Caco-2 (cell line): ENCODE measurements at places on chromosomes 7 and 10. TPM values are rescaled to one million over a fixed set of nuclear protein-coding genes. Genes with fewer than 3 reads are reported as not detected.

HILPDA gene
- total RNA-seq = 17.0 and 17.8 TPM in 2 replicates

GNAT3 gene
- total RNA-seq = not detected in 2 replicates

ABCB4 gene
- 0.18 and 0.21 TPM in 2 replicates for total RNA-seq

LRMDA gene
- 18.5 and 21.6 TPM in 2 replicates for total RNA-seq

C10orf53 gene
- total RNA-seq = not detected in 2 replicates

DNA sequence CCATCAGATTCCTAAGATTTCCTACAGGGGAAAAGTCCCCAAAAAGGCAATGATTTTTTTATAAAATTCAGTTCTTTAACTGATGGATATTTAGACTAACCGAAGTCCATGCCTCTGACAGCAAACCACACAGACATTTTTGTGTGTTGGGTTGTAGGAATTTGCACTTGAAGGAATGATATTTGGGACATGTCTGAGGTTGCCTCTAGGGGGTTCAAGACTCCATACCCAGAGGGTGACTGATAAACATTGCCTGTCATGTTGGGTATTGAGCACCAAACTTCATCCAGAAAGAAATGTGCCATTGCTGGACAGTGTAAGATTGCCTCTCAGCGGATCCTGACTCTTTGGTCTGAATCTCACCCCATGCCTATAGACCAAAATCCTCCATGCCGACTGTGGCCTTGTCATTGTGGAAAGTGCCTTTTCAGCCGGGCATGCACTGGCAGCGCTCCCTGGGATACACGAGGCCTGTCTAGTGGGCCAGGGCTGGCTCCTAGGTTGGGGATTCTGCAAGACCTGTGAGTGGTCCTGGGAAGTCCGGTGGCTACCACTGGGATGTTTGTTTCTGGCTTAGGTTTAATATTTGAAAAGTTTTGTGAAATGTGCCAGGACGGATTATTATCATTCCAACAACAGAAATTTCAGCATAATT lies 252.9 kb downstream of the WDR37 start:
- no peak overlapping the region for H3K4me3 ChIP-seq
- no peaks in the 10 kb centered on the region for H3K36me3 ChIP-seq
- H3K27me3 ChIP-seq = no peaks in the 10 kb centered on the region
- DNase-seq = no peak
- H3K27ac ChIP-seq = no peak overlapping the region
- peaks cover 6% of the 10 kb centered on the region; the same call in 1 of the 2 replicates for H3K4me1 ChIP-seq

DNA sequence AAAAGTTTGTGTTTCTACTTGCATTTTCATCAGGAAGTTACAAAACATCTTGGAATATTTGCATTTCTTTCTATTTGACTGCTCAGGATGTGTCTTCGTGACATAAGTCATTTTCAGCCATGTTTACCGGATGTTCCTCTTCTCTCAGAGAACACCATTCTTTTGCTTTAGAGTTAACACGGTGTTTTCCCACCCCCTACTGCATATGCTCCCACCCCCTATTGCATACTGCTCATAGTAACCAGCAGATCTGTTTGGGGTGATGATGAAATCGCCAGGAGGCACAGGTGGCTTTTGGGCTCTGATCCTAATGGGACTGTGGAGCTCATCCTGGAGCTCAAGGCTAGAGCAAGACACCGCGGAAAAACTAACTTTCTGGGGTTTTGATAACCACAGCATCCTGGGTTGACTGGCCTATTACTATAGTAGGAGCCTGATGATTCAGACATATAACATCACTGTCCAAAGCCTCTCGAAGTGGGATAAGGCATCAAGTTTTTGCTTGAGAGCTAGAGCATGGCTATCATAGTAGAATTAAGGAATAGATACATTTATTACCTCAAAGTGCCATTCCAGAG lies 65.1 kb upstream of the BET1 start:
- no peak overlapping the region for H3K4me3 ChIP-seq
- H3K4me1 ChIP-seq = no peaks in the 10 kb centered on the region
- no peaks in the 10 kb centered on the region; the same call in 1 of the 2 replicates for H3K27me3 ChIP-seq
- H3K36me3 ChIP-seq = no peaks in the 10 kb centered on the region
- DNase-seq = no peak

- no peak overlapping the region for H3K27ac ChIP-seq
- no peak for DNase-seq
- H3K4me1 ChIP-seq = no peaks in the 10 kb centered on the region
- no peaks in the 10 kb centered on the region for H3K36me3 ChIP-seq
- H3K27me3 ChIP-seq = no peaks in the 10 kb centered on the region
These were observed 560 bp downstream of the RARRES2 start for GRCh38 chr7:150340875-150341262.

DNA sequence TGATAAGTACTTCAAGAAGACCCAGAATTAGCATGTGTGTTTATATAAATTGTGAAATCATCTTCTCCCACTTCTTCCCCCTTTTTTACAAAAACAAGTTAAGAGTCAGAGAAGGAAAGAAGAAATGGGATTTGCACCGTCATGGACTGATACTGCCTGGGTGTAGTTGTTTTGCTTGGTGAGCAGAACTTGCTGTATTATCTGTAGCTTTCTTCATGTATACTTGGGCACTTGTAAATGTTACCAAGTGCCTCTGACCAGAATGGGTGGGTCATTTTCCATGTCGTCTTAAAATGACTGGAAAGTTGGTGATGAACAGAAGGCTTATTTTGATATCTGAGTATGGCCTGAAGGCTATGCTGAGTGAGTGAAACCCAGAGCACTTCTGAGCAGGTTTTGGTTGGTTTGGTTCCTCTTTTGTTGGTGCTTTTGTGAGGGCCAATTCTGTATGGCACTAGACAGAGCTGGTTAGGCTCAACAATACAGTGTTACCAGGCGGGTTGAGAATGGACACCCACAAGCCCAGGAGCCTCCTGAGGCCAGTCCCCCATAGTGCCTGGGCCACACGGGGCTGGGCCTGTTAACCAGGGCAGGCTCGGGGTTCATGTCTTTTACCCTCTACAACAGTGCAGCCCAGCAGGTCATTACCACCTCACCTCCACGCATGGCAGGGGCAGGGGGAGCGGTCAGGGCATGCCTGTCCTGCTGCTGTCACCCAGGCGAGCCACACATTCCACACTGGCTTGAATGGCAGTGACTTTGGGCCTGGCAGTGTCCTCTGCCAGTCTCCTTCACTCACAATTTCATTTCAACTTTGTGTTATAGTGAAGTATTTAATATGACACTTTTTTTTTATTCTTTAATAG lies 115.1 kb downstream of the CCNY start:
- H3K36me3 ChIP-seq = no peaks in the 10 kb centered on the region
- no peak for DNase-seq

DNA sequence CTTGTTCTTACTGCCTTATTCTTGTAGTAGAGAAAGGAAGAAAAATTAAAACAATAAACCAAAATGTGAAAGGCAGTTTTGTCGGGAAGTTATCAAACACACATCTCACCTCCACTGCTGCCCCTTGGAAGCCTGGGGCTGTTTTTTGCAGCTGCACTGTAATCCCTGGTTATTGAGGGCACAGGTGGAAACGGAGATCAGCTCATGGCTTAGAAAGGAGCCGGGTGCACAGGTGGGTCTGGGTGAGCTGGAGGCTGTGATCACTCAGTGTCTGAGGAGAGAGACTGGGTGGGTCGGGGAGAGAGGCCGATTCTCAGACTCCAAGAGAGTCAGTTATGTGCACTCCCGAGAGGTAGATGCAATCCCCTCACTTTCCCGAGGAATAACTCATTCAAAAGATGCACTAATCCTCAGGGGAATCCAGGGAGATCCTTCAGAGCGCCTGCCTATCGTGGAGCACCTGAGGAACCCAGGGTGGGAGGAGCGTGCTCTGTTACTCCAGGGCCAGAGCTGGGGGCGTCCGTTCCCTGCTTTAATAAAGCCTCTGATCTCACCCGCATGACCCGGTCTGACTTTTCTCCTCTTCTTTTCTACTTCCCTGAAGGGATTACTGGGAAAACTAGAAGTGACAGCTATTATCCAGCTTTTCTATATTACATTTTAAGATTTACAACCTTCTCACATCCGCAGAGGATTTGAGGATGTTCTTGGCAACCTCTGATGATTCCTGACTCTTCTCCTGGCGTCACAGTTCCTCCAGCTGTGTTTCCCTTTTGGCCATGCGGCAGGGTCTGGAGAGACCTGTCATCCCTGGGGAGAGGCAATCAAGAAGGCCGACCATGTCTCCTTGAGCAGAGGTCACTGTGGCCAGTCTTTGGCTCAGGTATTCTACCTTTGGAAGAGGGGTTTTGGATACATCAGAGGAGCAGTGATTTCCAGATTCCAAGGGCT lies 82.1 kb downstream of the CAMK1D start:
- H3K4me3 ChIP-seq = no peak overlapping the region
- no peaks in the 10 kb centered on the region for H3K36me3 ChIP-seq
- DNase-seq = peak; percentile 21
- H3K27ac ChIP-seq = no peak overlapping the region

DNA sequence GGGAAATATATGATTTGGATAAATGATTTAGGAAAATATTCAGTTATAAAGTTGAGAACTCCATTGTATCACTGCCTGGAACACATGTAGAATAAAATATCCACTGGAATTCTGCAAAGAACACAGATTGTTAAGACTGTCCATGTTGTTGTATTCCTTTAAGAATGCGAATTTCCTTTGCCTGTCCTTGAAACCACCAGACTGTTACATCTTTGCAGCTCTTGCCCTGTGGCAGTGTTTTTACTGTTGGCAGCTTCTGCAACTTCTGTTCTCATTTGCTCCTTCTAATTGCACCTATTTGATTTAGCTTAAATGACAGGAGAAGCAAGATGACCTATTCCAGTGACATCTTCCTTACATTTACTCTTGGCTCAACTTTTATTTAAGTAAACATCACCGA lies 39.7 kb downstream of the MALSU1 start:
- peaks cover 35% of the 10 kb centered on the region for H3K4me1 ChIP-seq
- DNase-seq = no peak
- H3K27ac ChIP-seq = peak overlapping the region; percentile 54
- H3K4me3 ChIP-seq = no peak overlapping the region
- H3K27me3 ChIP-seq = no peaks in the 10 kb centered on the region
- peaks cover 8% of the 10 kb centered on the region for H3K36me3 ChIP-seq

- DNase-seq = no peak
- no peaks in the 10 kb centered on the region; the same call in 1 of the 2 replicates for H3K4me1 ChIP-seq
- H3K27ac ChIP-seq = peak overlapping the region; percentile 62
- peak overlapping the region; percentile 90 for H3K4me3 ChIP-seq
- H3K36me3 ChIP-seq = no peaks in the 10 kb centered on the region
These were observed 2.2 kb downstream of the EMX2 start for GRCh38 chr10:117544711-117545140.

DNA sequence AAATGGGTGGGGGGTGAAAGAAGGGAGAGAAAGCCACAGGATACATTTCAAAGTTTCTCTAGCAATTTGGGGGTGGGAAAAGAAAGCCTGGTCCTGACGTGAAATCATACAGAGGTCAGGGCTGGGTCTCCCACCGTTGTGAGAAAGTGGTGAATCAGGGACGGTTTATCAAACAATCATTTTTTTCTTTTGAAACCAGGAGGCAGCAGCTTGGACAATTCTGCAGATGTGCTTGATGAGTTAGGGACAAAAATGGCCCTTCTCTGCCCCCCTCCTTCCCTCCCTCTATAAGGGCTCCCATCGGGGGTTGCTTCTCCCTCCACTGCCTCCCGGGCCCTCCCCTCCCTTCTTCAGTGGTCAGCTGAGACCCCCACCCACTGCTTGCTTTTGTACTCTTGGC lies 43.6 kb downstream of the FBXW4 start:
- no peak for DNase-seq
- H3K27me3 ChIP-seq = no peaks in the 10 kb centered on the region
- no peak overlapping the region for H3K27ac ChIP-seq
- no peaks in the 10 kb centered on the region for H3K4me1 ChIP-seq

DNA sequence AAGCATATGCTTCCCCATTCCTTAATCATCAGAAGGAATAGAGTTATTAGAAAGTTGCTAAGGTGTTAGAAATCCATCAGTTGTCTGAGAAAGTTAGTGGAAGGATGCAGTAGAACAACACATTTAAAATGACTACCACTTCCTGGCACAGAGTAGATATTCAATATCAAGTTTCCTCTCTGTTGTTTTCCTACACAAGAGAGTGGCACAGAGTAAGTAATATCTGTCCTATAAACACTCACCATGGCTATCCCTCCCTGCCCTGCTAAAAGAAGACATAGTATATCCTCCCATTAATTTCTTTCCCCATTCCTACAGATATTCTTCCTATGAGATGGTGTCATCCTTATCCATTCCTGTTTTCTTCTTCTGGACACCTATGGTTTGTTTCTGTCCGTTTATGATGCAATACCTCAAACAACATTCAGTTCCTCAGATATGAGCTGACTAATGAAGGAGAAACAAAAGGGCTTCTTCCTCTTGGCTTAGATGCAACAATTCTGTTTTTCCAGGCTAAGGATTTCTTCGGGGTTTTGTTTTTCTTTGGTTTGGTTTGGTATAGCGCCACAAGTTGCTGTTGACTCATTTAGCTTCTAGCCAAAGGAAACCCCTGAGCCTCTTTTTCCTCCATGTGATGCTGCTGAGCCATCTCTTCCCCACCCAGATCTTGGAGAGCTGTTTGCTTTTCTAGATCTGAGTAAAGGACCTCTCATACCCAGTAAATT lies 32.9 kb upstream of the BPGM start:
- no peak overlapping the region for H3K4me3 ChIP-seq
- no peak for DNase-seq
- no peaks in the 10 kb centered on the region for H3K36me3 ChIP-seq
- no peak overlapping the region for H3K27ac ChIP-seq

GRCh38 chr10:79331709-79332108 lies 15.6 kb upstream of the PPIF start:
- H3K27me3 ChIP-seq = no peaks in the 10 kb centered on the region
- no peaks in the 10 kb centered on the region for H3K4me1 ChIP-seq

DNA sequence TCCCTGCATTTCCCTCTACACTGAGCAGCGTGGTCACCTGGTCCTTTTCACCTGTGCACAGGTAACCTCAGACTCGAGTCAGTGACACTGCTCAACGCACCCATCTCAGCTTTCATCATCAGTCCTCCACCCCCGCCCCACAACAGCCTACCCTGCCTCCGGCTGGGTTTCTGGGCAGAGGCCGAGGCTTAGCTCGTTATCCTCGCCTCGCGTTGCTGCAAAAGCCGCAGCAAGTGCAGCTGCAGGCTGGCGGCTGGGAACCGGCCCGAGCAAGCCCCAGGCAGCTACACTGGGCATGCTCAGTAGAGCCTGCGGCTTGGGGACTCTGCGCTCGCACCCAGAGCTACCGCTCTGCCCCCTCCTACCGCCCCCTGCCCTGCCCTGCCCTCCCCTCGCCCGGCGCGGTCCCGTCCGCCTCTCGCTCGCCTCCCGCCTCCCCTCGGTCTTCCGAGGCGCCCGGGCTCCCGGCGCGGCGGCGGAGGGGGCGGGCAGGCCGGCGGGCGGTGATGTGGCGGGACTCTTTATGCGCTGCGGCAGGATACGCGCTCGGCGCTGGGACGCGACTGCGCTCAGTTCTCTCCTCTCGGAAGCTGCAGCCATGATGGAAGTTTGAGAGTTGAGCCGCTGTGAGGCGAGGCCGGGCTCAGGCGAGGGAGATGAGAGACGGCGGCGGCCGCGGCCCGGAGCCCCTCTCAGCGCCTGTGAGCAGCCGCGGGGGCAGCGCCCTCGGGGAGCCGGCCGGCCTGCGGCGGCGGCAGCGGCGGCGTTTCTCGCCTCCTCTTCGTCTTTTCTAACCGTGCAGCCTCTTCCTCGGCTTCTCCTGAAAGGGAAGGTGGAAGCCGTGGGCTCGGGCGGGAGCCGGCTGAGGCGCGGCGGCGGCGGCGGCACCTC lies at the start of the genes KLLN and PTEN:
KLLN (minus strand) TSS at position 481 of the 891 bp plus-strand sequence. CDS start 1,046 bp downstream, outside the sequence.
PTEN (plus strand) TSS at position 573 of the 891 bp plus-strand sequence. CDS start 845 bp downstream, outside the sequence.
- peaks cover 17% of the 10 kb centered on the region; the same call in 1 of the 2 replicates for H3K4me1 ChIP-seq
- peak; percentile 91 for DNase-seq
- H3K27ac ChIP-seq = peak within 1 kb of the TSS; percentile 93
- H3K36me3 ChIP-seq = no peaks in the 10 kb centered on the region
- no peaks in the 10 kb centered on the region for H3K27me3 ChIP-seq
- H3K4me3 ChIP-seq = peak within 1 kb of the TSS; percentile 69

GRCh38 chr10:78217336-78217735 lies 183.7 kb downstream of the RPS24 start:
- H3K4me1 ChIP-seq = 0 out of 2 replicates have a peak, but pooled peaks cover 10% of the 10 kb centered on the region
- no peaks in the 10 kb centered on the region for H3K27me3 ChIP-seq
- H3K36me3 ChIP-seq = no peaks in the 10 kb centered on the region
- DNase-seq = no peak
- H3K27ac ChIP-seq = no peak overlapping the region
- H3K4me3 ChIP-seq = no peak overlapping the region
